ENCODE measurements at places on chromosomes 4 and X.

GRCh38 chr4:137738375-137738990 is 206.2 kb upstream of the PCDH18 start:
- DNase-seq: no peak

- DNase-seq: no peak
These were observed 9.6 kb upstream of the NDUFC1 start for GRCh38 chr4:139311909-139312308.

DNA sequence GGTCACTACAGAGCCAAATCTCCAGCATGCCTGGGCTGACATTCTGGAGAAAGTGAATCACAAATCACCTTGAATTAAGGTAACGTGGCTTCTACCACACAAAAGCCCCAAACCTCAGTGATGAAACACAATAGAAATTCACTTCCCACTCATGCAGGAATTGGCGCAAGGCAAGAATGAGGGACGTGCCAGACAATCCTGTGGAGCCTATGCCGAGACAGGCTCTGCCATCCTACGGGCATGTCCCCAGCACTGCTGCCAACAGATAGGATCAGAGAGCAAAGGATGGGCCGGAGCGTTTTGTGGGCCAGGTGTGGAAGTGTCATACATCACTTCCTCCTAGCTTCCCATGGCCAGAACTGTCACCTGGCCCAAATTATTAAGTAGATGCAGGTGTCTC is 118.0 kb downstream of the IRF2 start:
- no peak for DNase-seq

DNA sequence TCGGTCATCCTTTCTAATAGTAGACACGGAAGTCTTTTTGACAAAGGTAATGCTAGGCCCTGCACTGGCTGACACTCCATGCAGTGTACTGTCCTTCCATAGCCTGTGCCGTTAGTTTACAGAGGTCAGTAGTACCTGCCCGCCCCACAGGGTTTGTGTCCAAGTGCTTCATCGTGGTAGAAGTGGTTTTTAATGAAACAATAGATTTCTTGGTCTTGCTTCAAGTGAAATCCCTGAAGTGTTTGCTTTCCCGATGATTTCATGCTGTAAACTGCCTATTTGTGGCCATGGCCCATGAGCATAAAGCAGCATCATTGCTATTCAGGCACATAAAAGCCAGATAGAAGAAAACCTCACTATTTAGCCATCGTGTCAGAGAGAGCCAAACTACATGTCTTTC is 139.3 kb downstream of the GPR143 start:
- no peak for DNase-seq

GRCh38 chr4:150217192-150217591 is 138.9 kb downstream of the DCLK2 start:
- peak; percentile 45 for DNase-seq

GRCh38 chr4:153464068-153464467 is 2.1 kb upstream of the TMEM131L start:
- DNase-seq: no peak

- DNase-seq: no peak
These were observed 48.8 kb upstream of the AMOT start for GRCh38 chrX:112889400-112889799.

GRCh38 chrX:63506320-63506719 is 155.2 kb upstream of the SPIN4 start:
- DNase-seq: peak; percentile 31

GRCh38 chr4:131337936-131338335 is 1811.2 kb upstream of the PCDH10 start:
- DNase-seq: no peak

GRCh38 chr4:1202526-1203011 is 30.2 kb upstream of the SPON2 start:
- no peak for DNase-seq

- DNase-seq: no peak
These were observed 47.1 kb upstream of the KLHL34 start for GRCh38 chrX:21705225-21705624.

GRCh38 chr4:72663828-72664227 is 94.8 kb upstream of the ADAMTS3 start:
- DNase-seq: no peak

- DNase-seq: no peak
These were observed 3.5 kb upstream of the TAB3 start for GRCh38 chrX:30892591-30892990.

- DNase-seq: no peak
These were observed 1160.0 kb downstream of the ADGRL3 start for GRCh38 chr4:62360156-62360545.

- DNase-seq: peak; percentile 44
These were observed 353.9 kb downstream of the AFF2 start for GRCh38 chrX:148854306-148854705.

DNA sequence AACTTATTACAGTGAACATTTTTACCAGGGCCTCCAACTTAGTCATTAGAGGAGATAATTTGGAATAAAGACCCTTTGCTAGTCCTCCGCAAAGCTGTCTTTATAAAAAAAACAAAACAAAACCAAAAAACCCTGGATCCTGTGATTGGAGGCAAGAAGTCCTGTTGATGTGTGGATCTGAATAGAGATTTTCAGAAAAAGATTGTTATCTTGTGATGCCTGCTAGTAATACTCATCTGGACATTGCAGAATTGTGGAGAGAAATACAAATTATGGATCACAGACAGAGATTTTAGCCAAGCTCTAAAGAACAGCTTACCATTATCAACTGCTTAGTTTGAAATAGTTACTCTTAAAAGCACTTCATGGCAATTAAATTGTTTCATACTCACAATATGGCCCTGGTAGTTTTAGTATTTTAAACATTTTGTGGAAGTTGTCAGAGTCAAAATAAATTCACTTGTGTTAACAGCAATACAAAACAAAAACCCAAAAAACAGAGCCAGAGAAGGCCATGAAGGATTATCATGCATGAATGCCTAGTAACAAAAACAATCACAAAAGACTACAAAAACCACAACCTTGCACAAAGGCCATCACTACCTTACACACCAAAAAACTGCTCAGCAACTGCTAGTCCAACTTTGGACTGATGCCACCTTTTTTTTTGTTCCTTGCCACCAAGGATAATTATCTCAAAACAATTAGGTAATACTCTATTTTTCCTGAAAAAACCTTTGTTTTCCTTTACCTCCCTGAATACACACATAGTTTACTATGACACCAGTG is 514.5 kb upstream of the SLIT2 start:
- DNase-seq: no peak

GRCh38 chr4:20028645-20029044 is 223.1 kb upstream of the SLIT2 start:
- no peak for DNase-seq

DNA sequence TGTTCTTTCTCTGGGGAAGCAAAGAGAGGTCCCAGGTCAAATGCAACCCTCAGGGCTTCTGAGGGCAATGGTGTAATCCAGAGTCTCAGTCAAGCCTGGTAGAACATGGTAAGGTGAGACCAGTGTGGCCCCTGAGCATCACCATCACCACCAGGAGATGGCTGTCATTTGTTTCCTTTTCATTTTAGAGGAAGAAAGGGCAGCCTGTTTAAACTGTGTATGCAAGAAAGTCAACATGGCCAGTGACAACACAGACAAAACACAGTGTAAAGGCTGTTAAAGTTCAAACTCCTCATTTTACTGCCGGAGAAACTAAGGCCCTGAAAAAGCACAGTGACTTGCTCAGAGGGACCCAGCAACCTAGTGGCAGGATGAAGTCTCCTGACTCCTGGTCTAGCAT is 2.0 kb upstream of the EDA start:
- DNase-seq: no peak

DNA sequence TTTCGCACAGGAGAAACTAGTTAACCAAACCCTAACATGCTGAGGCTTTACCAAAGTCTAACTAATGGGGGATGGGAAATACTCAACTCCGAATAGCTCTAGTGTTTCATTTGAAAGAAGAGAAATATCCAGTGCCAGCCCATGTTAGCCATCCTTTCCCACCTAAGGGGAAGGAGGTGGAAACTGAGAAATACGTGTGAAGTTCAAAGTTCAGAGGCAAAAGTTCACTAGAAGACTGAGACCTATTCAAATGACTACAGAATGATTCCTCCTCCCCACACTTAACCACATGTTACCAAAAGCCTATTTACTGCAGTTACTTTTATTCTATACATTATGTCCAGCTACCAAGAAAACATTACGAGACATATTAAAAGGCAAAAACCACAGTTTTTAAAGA is 106.3 kb downstream of the CENPC start:
- DNase-seq: no peak

DNA sequence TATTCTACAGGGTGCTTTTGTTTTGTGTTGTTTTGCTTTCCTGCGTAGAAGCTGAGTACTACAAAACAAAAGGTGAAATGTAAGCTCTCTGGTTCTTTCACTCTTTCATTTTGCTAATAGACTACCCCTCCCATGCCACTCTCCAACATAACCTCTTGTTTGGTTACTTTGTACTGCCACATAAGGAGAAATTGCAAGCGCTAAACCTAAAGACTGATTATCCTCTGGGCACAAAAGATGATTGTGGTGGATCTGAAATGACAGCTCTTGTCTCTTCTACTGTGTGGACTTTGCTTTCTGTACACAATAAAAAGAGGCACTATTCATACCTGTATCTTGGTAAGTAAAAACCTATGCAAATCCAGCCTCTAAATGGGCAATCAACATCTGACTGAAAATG is 5.3 kb downstream of the MBNL3 start:
- no peak for DNase-seq

DNA sequence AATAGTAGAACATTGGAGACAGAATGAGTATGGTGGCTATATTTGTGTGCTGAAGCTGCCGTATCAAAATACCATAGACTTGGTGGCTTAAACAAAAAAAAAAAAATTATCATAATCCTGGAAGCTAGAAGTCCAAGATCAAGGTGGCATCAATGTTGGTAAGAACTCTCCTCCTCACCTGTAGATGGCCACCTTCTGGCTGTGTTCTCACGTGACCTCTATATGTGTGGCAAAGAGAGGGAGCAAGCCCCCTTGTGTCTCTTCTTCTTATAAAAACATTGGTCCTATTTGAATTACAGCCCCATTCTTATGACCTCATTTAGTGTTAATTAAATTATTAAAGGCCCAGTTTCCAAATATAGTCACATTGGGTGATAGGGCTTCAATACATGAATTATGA is 1640.9 kb upstream of the PCDH7 start:
- DNase-seq: no peak

DNA sequence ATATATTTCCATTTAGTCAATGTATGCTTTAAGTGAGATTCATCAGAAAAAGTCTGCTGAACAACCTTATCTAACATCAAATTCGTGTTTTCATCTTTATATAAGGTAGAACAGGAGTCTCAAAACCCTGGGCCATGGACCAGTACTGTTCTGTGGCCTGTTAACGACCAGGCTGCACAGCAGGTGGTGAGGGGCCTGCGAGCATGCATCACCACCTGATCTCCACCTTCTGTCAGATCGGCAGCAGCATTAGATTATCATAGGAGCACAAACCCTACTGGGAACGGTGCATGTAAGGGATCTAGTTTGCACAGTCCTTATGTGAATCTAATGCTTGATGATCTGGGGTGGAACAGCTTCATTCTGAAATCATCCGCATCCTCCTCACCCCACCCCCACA is 3.2 kb downstream of the CTSO start:
- no peak for DNase-seq

DNA sequence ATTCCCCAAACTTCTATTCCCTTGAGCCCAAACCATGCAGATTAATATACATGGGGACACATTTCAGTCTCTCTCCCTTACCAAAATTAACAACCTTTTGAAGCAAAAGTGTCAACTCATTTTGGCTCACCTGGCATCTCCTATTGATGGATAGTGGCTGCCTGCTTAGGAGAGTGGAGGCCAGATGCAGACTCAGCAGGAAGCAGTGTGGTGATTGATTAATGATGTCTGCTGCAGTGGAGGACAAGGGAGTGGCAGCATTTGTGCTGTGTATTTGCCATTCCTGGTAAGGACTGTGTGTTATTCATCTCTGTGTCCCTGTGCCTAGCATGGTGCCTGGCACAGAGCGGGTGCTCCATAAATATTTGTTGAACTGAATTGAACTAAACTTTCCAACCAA is 590.1 kb downstream of the RAB28 start:
- DNase-seq: no peak

- DNase-seq: no peak
These were observed 2441.0 kb downstream of the PCDH7 start for GRCh38 chr4:33161202-33161601.

DNA sequence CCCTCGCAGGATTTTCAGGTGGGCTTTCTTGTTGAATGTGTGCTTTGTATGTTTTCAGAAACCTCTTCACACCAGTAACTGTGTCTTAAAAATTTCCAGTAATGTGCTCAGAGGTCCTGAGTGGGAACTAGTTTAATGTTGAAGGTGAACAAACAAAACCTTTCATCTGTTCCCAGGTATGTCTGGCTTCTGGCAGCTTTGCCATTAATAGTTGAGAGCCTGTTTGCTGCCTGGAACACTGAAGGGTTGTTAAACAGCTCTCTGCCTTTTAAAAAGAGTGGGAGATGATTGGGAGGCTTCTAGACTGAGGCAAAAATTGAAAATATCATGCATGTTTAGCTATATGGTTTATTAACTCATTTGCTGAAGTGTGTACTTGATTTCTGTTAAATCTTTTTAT is 161.2 kb upstream of the AGTR2 start:
- DNase-seq: no peak

DNA sequence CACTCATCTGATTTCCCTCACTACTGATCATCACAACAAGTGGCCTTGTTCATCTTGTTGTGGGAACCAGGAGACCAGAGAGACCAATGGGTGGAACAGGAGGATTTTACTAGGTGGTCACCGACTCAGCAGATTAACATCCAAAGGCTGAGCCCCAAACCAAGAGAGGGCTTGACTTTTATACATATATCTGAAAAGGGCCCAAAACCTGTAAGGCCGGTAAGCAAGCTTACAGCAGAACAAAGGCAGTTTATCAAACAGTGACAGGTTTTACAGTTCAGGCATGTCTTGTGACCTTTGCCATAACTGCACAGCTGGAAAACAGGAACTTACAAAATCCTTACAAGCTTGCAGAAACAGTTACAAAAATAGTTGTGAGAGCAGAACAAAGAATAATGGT is 195.9 kb downstream of the OR13H1 start:
- no peak for DNase-seq

DNA sequence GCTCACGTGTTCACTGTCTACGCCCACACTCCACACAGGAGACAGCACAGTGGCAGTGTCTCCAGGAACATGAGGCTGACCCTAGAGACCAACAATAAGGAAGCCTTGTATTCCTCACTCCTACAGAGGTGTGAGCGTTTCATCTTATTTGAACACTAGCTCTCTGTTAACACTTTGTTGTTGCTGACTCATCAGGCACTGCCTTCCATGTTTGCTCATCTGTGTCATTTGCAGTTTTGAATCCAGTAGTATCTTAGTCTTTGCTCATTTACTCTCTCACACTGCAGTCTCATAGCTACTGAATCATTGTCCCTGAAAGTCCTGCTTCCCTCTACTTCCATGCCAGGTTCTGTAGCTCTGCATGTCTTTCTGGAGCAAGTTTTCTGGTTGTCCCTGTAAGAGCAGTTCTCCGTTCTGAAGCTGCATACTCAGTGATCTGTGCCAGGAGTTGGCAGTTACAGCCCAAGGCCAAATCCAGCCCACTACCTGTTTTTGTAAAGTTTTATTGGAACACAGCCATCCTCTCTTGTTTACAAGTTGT is 80.3 kb upstream of the DCLK2 start:
- no peak for DNase-seq

GRCh38 chr4:153750197-153750817 is 9.5 kb downstream of the RNF175 start:
- DNase-seq: peak; percentile 49

Measured in NCI-H1436 (cell line).